ENCODE measurements at places on chromosomes 5 and 9.

DNA sequence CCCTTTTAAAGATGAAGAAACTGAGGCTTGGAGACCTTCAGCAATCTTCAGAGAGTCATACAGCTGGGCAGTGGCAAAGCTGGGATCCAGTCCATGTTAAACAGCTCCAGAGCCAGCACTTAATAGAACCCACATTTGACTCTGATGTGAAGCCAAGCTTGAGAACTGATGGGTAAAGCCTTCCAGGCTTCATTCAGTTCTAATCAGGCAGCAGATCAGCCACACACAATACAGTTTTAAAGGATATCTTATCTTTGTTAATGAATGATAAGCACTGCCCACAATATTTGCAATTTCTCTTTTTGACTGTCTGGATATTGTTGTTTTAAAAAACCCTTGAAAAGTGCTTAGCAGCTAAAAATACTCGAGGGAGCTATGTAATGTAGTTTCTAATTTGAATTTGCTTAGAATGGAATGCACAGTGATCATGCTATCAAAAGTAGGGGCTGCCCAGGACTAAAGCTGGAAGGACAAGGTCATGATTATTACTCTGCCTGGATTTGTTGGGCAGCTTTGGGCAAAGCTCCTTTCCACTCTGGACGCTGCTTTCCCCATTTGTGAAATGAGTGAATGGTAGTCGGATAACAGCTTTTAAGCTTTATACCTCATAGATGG is 31.3 kb upstream of the HTR4 start:
- no peak for DNase-seq

DNA sequence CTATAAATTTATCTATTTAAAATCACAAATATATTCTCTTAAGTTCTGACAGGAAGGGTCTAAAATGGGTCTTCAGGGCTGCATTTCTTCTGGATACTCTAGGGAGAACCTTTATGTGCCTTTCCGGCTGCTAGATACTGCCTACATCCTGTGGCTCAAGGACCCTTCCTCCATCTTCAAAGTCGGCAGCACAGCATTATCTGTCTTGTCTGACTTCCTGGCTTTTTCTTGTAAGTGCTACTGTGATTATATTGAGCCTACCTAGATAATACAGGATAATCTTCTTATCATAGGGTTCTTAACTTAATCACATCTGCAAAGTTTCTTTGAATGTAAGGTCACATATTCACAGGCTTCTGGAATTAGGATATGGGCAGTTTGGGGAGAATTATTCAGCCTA is 943.8 kb upstream of the TYRP1 start:
- no peak for DNase-seq

- no peak for DNase-seq
Observed at GRCh38 chr5:160547061-160547460, 125.4 kb downstream of the PTTG1 start.

DNA sequence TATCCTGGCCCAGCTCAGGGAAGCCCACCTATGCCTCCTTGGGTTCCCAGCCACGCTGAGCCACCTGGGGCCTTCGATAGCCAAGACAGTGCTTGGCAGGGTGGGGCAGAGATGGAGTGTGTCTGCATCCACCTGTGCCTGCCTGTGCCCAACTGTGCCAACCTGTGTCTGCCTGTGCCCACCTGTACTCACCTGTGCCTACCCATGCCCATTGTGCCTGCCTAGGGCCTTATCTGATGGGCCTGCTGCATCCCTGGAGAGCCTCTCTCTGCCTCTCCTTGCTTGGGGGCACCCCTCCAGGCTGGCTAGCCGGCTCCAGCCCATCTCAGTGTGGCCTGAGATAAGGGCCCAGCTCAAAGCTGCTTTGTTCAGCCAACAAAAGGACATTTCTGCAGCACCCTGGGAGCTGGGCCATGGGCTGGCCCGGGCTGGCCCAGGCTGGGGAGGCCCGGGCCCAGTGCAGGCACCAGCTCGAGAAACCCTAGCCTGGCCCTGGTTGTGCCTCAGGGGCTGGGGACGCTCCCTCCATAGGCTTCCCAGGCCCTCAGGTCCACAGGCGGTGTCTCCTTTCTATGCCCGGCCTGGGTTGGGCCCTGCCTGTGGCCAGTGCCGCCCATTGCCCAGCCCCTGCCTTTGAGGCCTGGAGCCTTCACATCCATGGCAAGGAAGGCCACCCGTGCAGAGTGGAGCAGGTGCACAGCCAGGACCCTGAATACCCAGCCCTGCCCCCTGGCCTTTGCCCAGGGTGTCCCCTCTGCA is 37.3 kb upstream of the NOTCH1 start:
- DNase-seq, result no peak

- DNase-seq, result no peak
Observed at GRCh38 chr9:68730570-68731235, 25.7 kb downstream of the PIP5K1B start.

- DNase-seq, result no peak
Observed at GRCh38 chr9:75170898-75171360, 82.6 kb downstream of the OSTF1 start.

DNA sequence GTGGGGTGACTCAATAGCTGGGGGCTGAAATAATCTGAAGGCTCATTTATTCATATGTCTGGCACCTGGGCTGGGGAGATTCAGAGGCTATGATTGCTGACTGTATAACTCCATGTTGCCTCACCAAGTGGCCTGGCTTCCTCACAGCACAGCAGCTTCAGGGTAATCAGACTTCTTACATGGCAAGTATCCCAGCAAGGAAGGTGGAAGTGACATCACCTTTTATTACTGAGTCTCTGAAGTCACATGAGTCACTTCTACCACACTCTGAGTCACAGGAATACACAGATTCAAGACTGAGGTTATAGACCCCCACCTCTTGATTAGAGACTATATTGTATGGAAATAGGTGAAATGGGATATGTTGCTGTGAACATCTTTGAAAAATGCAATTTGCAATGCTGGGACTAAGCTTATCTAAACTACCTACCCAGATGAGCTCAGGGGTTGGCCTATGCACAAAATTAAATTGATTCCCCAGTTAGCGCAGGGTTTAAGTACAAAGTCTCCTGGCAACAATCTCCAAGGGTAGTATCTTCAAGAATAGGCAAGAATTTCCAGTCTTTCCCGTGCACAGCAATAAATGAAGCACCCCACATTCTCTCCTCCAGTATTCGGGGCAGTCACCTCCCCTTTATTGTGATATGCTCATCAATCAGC is 553.1 kb downstream of the LRRC70 start:
- no peak for DNase-seq

GRCh38 chr9:88538311-88539085 is 3.5 kb downstream of the NXNL2 start:
- DNase-seq, result no peak

DNA sequence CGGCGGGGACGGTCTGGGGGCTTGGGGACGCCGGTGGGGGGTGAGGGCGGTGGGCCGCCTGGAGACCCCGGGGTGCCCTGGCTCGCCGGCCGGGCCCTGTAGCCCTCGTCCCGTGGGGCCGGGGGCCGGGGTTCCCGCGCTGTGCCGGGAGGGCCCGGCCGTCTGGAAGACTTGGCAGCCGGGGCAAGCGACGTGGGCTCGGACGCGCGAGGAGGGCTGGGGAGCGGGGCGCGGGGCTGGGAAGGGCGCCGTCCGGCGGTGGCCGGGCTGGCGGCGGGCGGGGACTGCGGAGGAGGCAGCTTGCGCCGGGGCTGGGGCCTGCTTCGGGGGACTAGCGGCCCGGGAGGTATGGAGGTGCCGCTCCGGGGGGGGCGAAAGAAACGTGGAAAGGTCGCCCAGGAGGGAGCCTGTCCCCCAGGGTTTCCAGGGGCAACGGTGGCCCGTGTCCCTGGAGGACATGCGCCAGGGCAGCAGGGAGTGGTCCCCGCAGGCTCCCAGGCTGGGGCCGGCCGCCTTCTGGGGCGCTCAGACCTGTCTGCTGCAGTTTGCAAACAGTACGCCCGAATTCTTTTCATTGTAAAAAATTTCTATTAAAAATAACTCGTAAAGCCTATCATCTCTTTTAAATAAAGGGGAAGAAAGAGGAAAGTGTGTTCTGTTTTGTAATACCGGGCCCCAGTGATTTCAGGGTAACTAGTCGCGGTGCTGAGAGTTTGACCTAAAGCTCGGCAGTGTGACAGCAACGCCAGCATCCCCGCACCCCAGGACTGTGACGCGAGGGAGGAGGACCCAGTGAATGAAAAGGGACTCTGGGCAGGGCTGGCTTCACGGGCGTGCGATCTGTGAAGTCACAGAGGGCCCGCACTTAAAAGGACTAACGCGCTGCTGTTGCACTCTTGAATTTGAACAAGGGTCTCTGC is 752 bp upstream of the ANKH start:
- no peak for DNase-seq

- no peak for DNase-seq
Observed at GRCh38 chr9:37752642-37753488, 740 bp upstream of the TRMT10B start.

DNA sequence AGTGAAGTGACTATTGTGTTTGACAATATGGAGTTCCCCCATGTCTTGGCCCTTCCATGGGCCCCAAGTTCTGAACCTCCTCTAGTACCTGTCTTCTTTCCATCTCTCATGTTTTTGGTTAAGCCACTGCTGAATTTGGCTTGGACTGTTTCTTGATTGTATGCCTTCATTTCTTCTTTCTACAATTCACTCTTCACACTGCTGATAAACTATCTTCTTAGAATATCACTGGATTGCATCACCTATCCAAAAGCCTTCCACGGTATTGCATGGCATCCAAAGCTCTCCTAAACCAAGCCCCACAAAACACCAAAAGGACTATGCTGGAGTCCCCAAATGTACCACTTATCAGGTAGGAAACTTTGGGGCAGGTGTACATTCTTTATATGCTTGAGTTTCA is 4.3 kb upstream of the POC5 start:
- no peak for DNase-seq

DNA sequence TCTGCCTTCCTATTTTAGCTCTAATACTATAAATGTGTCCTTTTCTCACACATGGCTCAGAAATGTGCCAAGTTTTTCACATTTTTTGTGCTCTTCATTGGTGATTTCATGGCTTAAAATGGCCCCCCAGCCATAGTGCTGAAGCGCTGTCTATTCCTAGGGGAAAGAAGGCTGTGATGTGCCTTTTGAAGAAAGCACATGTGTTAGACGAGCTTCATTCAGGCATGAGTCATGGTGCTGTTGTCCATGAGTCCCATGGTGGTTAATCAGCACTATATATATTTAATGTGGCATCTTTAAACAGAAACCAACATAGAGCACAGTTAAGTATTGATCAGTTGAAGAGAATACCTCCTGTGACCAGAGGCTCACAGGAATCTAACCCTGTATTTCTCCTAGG is 55.8 kb downstream of the PDE8B start:
- no peak for DNase-seq

GRCh38 chr9:136965771-136966484 is 11.4 kb upstream of the PTGDS start:
- DNase-seq, result no peak

DNA sequence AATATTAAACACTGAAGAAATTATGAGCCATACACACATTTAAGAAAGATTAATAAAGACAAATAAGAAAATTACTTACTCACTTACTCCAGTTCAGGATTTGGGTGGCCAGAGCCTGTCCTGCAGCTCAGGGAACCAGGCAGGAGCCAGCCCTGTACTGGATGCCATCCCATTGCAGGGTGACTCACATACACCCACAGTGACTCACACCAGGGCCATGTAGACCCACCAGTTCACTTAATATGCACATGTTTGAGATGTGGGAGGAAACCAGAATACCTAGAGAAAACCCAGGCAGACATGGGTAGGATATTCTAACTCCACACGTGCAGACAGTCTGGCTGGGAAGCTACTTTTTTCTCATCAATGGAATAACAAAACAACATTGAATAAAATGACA is 49.6 kb upstream of the ADRB2 start:
- no peak for DNase-seq

DNA sequence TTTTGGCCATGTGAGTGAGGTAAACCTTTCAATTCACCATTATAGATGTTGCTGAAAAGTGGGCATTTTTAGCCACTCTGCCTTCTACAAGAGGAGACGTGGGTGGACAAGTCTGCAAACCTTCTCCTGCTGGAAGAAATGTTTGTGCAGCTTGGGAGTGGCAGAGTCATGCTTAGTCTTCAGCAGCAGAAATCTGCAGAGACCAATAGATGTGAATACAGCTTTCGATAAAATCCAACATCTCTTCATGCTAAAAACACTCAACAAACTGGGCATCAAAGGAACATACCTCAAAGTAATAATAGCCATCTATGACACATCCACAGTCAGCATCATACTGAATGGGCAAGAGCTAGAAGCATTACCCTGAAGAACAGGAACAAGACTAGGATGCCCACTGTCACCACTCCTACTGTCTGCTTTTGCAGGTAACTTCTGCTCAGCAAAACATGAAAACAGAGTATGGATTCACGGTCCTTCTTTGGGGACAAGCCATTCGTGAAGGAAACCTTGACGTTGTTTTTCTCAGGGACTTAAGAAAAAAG is 91.3 kb downstream of the RALGPS1 start:
- DNase-seq, result no peak

DNA sequence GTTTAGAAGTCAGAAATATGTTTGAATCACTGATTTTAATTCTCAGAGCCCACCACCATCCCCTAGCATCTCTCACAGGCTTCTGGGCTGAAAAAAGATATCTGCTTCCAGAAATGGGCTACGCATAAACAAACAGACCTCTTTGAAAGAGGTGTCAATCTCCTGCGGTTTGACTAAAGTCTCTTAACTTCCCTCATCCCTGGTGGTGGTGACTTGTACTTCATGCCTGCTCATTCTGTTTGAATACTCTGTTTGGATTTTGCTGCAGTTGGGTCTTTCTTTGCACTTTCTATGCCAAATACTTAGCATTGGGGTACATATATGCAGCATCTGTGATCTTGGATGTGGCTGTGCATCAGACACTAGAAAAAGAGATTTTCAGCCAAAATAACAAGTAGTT is 157.2 kb upstream of the ATP10B start:
- peak; percentile 31 for DNase-seq

GRCh38 chr5:2493356-2493755 is 258.1 kb downstream of the IRX2 start:
- DNase-seq, result no peak

GRCh38 chr5:34554641-34555040 is 101.5 kb upstream of the RAI14 start:
- no peak for DNase-seq

DNA sequence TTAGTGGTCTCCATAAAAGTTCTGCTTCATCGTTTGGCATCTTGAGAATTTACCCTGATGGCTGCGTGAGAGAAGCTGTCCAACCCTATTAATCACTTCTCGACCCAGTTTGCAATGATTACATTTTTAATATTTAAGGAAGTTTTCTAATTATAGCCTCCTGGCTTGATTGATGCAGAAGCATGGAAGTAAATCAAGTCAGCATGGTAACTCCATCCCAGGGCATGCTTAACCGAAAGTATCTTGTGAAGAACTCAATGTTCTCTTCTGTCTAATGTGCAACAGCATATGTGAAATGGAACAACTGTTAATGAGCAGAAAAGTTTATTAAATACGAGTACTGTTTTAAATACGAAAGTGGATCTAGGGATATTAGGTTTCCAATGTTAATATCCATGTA is 278.9 kb upstream of the CD180 start:
- DNase-seq, result no peak

DNA sequence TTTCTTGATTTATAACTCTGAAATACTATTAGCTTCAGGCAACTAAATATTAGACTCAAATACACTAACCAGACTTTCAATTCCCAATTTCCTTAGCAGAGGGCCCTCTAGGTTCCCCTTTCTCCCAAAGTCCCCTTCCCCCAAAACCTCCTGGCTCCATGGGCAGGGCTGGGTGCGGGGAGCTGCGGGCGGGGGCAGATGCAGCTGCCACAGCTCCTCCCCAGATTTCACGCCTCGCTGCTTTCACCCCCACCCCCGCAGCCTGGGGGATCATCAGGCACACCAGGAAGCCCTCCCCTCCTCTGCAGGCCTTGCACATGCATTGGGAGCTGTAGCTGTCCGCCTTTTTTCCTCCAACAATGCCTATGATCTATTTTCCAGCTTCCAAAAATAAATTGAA is 82.8 kb upstream of the SPATA31C2 start:
- DNase-seq, result no peak

Data from HuH-7 (cell line).